Gastrocnemius medialis (tissue), 4 donors: ENCODE measurements at places on chromosomes 7 and 10. TPM values are rescaled to one million over a fixed set of nuclear protein-coding genes. Genes with fewer than 3 reads are reported as not detected.

- DNase-seq, result no peak
Observed at GRCh38 chr7:73971322-73971703, 56.7 kb upstream of the ELN start.

DNA sequence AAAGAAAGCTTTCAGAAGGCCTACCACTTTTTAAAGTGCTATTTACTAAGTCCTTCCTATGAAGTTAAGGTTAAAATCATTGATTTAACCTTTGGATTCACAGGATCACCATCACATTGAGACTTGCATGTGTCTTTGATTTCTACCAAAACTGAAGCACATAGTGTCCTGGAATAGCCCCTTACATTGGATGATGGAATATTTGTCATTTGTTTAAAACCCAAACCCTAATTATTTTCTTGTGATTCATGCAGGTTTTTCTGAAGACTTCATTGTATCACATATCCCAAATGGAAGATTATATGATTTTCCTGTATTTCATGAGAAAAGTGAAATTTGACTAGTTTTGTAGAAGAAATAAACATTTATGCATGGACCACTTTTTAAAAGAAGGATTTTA is 3.3 kb downstream of the SEMA3A start:
- DNase-seq, result no peak

- DNase-seq, result no peak
Observed at GRCh38 chr7:5077740-5078139, 32.1 kb downstream of the RBAK start.

DNA sequence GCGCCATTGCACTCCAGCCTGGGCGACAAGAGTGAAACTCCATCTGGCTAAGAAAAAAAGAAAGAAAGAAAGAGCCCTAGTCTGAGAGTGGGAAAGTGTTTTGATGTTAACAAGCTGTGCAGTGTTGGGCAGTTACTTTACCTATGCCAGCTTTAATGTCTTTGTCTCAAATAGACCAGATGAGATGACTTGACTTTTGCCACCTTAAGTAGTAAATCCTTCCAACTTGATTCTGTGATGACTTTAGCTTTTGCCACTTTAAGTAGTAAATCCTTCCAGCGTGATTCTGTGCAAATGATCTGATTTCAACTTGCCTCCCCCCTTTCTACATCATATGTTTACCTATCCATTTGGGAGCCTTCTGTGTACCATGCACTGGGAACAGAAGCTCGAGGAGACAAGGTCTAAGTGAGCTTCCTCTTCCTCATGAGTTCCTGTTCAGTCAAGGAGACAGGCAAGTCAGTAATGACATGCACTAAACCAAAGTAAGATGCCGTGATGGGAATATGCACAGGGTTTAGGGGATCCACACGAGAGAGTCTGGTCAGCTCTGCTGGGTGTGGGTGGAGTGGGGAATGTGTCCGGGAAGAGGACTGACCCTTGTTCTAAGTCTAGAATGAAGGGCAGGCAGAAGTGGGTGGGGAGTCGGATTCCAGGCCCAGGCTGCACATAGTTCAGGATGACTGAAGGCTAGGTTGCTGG is 17.2 kb downstream of the INPP5F start:
- no peak for DNase-seq

- no peak for DNase-seq
Observed at GRCh38 chr7:131620673-131621609, 64.5 kb upstream of the PODXL start.

DNA sequence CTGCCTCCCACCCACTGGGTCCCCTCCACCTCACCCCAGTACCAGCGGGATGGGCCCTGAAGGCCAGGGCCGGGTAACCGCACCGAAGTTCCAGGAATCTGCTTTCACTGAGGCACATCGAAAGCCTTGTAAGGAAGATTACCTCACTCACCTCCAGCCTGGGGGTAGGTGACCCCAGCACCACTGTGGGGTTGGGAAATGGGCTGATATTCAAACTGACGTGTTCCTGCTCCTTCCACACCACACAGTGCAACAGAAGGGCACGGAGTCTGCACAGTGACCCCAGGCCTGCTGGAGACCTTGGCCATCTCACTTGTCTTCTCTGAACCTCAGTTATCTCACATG is 29.8 kb downstream of the NPS start:
- no peak for DNase-seq

- DNase-seq, result no peak
Observed at GRCh38 chr7:72053292-72053691, 358.8 kb downstream of the CALN1 start.

DNA sequence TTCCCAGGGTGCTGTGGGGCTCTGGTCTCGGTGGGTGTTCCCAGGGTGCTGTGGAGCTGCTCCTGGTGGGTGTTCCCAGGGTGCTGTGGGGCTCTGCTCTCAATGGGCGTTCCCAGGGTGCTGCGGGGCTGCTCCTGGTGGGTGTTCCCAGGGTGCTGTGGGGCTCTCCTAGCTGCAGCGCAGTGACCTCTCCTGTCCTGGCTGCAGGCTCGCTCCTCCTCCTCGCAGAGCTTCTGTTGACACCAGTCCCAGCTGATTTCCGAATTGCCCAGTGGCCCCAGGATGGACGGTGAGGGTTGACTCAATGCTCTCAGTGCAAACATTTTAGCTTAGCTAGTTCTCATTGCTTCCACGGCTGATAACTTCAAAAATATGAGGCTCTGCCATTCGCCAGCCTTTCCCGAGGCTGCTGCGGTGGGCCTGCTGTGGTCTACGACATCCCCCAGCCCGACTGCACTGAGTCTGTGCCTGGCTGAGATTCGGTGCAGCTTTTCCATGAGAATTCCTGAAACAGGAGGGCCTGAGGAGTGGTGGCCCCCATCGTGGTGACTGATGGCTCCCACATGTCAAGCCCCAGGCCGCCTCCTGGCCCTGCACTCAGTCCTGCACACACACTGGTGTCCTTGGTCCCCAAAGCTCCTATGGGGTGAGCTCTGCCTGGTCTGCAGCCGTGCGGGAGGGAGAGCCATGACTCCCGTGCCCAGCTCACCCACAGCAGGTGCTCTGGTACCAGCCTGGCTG is 58.3 kb upstream of the NKX6-2 start:
- DNase-seq, result no peak

DNA sequence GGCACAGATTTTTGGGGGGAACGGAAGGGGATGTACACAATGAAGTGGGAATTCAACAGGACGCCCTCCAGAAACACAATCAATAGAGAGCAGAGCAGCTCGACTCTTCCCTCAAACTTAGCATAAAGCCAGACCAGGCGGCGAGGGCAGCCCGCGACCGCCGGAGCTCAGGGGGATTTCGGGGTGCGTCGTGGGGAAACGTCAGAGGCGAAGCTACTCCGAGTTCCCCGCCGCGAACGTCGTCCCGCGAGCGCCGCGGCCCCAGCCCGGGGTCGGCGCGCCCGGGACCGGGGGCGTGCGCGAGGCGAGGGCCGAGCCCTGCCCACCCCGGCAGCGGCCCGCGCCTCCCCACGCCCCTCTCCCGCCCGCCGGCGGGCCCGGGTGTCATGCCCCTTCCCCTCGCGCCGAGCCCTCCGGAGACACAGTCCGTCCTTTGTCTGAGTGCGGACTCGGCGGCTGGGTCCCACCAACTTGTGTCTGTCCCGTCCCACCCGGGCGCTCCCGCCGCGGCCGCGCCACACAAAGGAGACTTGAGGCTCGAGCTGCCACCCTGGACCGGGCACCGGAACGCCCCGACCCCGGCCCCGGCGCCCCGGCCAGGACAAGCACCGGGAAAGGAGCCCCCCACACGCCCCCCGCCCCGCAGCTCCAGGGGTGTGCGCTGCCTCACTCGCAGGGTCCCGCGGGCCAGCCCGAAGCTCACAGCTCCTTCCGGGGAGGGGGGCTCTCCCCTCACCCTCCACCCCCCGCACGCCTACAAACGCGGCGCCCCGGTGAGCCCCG is 634 bp downstream of the EZH2 start:
- peak; percentile 26 for DNase-seq

- DNase-seq, result no peak
Observed at GRCh38 chr7:28169230-28169629, 11.4 kb downstream of the JAZF1 start.

DNA sequence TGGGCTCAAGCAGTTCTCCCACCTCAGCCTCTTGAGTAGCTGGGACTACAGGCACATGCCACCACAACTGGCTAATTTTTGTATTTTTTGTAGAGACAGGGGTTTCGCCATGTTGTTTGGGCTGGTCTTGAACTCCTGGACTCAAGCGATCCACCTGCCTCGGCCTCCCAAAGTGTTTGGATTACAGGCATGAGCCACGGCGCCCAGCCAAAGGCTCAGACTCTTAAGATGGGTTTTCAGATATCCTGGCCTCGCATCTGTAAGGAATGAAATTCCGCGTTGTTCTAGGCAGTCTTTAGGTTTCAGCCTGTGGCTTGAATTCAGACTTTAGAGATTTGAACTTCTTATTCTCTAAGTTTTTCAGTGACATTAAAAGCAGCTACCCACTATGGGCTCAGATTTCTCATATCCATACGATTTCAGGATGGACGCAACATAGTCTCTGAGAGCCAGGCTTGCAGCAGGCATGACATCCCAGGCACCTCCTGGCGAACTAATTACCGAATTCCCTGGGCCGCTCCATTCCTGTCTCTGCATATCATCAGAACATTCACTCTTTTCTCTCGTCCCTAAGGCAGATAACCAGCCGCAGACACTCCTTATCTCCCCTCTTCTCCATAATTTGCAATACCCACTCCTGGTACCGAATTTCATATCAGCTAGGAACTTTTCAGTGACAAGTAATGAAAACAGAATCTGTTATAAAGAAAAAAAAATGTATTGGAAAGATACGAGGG is 29.7 kb downstream of the IL15RA start:
- no peak for DNase-seq

DNA sequence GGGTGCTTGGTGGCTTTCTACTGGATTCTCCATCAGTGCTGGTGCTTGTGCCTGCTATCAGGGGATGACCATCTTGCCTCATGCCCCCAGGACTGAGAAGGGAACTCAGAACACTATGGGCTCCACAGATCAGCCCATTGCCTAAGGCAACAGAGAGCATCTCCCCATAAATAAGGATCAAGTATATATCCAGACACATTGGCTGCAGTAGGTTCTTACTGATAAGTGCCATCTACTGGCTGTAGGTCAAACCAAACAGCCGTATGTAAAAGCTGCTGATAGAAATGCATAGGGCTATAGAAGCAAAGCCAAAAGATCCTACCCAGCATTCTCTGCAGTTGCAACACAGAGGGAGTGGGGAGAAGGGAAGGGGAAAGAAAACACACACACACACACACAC is 153.7 kb downstream of the CDK14 start:
- DNase-seq, result no peak

ZNF853 gene
- 12.0 TPM for total RNA-seq

C7orf33 gene
- total RNA-seq, result not detected

MLXIPL gene
- 8.7 TPM for total RNA-seq

DGKI gene
- total RNA-seq, result 0.02 TPM

ADRA2A gene
- 0.31 TPM for total RNA-seq

INMT gene
- 1.9 TPM for total RNA-seq

SPDYE1 gene
- total RNA-seq, result not detected

CALHM3 gene
- total RNA-seq, result not detected

STK31 gene
- 0.10 TPM for total RNA-seq
